RWPE2 (cell line): ENCODE measurements at places on chromosomes 7 and 10.

DNA sequence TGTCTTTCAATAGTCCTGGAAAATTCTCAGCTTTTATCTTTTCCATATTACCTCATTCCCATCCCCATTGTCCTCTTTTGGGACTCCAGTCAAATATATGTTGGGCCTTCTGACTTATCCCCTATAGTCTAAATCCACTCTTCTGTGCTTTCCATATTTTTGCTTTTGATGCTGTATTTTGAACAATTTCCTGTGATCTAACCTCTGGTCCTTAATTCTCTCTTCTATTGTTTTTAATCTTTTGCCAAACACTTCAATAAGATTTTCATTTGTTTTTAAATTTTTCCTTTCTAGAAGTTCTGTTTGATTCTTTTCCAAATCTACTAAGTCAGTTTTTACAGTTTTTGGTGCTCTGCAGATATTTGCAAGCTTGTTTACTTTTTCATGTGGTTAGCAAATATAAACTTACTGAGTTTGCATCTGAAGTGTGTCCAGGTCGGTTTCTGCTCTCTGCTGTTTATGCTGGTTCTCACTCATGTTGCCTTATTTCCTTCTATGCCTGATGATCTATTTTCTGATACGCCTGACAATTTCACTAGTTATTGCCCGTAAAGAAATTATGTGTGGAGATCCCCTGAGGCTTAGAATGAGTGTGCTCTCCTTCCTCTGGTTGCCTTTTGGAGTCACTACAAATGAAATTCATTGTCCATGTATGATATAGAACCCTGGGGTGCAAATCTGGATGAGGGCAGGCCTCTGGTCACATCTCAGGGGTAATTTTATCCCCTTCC, 110.4 kb downstream of the RBM20 start:
- H3K27me3 ChIP-seq: no peaks in the 10 kb centered on the region
- no peak overlapping the region for H3K27ac ChIP-seq
- no peaks in the 10 kb centered on the region for H3K36me3 ChIP-seq
- no peak for DNase-seq

DNA sequence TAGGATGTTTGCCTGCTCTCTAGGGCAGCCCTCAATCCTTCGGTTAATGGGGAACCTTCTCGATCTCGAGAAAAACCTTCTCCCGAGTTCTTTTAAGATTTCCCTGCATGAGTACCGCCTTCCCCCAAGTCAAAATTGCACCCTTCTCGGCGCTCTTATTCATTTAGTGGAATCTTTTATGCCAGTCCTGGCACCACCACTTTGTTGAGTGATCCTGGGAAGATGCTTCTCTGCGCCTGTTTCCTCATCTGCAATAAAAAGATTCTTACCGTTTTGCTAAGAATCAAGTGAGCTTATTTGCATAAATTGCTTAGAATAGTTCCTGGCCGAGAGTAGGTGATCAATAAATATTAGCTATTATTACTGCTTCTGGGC, 697 bp downstream of the ARPC1A start:
- peak overlapping the region; percentile 89 for H3K4me3 ChIP-seq
- peaks cover 30% of the 10 kb centered on the region for H3K4me1 ChIP-seq
- H3K27me3 ChIP-seq: no peaks in the 10 kb centered on the region
- peaks cover 22% of the 10 kb centered on the region for H3K36me3 ChIP-seq
- DNase-seq: no peak

GRCh38 chr7:42095791-42096190, 141.2 kb downstream of the GLI3 start:
- no peak overlapping the region for H3K27ac ChIP-seq
- H3K27me3 ChIP-seq: no peaks in the 10 kb centered on the region
- H3K4me1 ChIP-seq: peaks cover 34% of the 10 kb centered on the region
- H3K36me3 ChIP-seq: no peaks in the 10 kb centered on the region; the same call in 1 of the 2 replicates

DNA sequence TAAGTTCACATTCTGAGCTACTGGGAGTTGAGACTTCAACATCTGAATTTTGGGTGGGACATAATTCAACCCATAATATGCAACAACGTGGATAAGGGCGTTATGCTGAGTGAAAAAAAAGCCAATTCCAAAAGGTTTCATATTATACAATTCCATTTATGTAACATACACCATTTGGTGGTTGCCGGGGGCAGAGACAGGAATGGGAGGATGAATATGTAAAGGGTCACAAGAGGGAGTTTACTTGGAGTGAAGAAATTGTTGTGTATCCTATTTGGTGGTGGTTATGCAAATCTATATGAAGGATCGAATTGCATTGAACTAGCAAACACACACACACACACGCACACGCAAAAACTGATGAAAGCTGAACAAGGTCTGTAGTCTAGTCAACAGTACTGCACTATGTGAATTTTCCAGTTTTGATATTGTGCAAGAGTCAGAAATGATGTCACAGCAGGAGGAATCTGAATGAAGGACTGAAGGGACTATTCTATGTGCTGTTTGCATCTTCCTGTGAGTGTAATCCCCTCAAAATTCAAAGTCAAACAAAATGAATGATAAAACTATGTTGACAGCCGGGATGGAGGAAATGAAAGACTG, 249.2 kb upstream of the HABP2 start:
- H3K4me1 ChIP-seq: no peaks in the 10 kb centered on the region
- no peaks in the 10 kb centered on the region for H3K27me3 ChIP-seq
- no peak overlapping the region for H3K4me3 ChIP-seq
- DNase-seq: no peak
- no peaks in the 10 kb centered on the region for H3K36me3 ChIP-seq

DNA sequence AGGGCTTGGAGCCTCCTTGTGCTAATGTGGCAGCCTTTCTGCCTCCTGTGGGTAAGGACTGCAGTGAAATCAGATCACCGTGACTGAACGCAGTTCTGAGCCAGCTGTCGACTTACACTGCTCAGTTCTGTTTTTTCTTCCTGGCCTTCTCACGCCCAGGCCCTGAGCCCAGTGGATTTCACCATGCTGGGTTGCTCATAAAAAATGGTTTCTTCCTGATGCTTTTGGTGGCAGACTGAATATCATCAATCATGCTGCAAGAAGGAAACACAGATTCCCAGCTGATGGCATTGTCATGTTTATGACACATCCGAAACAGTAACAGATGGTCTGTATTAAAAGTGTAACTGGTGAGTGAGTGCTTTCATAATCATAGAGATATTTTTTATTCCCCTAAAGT, 389.6 kb downstream of the GALNT17 start:
- no peak overlapping the region for H3K4me3 ChIP-seq
- H3K36me3 ChIP-seq: no peaks in the 10 kb centered on the region
- no peaks in the 10 kb centered on the region for H3K4me1 ChIP-seq

GRCh38 chr10:22986771-22987542, 59.1 kb downstream of the ARMC3 start:
- DNase-seq: no peak
- no peaks in the 10 kb centered on the region for H3K36me3 ChIP-seq
- H3K4me1 ChIP-seq: peaks cover 4% of the 10 kb centered on the region
- H3K27ac ChIP-seq: no peak overlapping the region

DNA sequence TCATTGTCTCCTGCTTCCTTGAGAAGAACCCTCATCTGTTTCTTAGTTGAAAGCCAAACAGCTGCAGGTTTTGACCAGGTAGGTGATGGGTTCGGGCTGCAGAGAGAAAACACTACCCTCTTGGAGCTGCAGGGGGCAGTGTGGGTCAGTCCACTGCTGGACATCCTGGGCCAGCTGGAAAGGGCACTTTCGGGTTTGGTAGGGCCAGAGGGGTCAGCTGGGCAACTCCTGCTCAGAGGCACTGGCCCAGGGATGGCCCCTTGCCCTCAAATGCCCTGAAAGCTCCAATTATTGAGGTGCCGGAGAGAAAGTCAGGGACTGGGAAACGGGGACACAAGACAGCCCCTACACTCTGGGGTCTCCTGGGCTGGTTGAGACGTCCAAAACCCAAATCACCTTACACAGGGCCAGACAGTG, 90.7 kb downstream of the MKI67 start:
- H3K4me1 ChIP-seq: peaks cover 6% of the 10 kb centered on the region
- no peak overlapping the region for H3K27ac ChIP-seq
- no peaks in the 10 kb centered on the region for H3K27me3 ChIP-seq
- H3K36me3 ChIP-seq: no peaks in the 10 kb centered on the region
- H3K4me3 ChIP-seq: no peak overlapping the region

- no peak overlapping the region for H3K4me3 ChIP-seq
- no peaks in the 10 kb centered on the region for H3K4me1 ChIP-seq
- H3K27me3 ChIP-seq: no peaks in the 10 kb centered on the region
- H3K36me3 ChIP-seq: no peaks in the 10 kb centered on the region
- H3K27ac ChIP-seq: no peak overlapping the region
Observed at GRCh38 chr10:128567551-128567950, 441.3 kb upstream of the MKI67 start.

- no peaks in the 10 kb centered on the region for H3K36me3 ChIP-seq
- peaks cover 9% of the 10 kb centered on the region for H3K4me1 ChIP-seq
- no peak overlapping the region for H3K4me3 ChIP-seq
- H3K27ac ChIP-seq: no peak overlapping the region
Observed at GRCh38 chr10:3486346-3487065, 298.5 kb downstream of the KLF6 start.

DNA sequence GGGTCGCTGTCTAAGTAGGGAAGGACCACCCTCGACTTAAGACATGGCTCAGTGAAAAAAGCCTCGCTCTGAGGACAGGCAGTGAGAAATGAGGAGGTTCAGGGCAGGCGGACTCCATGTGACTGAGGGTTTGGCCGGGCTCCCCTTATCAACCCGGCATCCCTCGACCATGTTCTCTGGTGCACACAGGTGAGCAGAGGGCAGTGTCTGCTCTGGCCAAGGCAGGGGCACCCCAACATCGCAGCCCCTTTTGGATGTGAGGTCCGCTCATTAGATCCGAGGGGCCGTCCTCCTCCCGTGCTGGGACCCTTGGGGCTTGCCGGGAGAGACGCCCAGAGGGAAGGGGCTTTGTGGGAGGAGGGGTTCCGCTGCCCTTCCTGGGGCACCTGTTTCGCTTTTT, 475.1 kb downstream of the DNAJB6 start:
- H3K27ac ChIP-seq: no peak overlapping the region
- DNase-seq: peak; percentile 42
- H3K4me3 ChIP-seq: no peak overlapping the region

- H3K27ac ChIP-seq: no peak overlapping the region
- H3K4me1 ChIP-seq: no peaks in the 10 kb centered on the region
- no peak for DNase-seq
- no peaks in the 10 kb centered on the region for H3K36me3 ChIP-seq
- H3K27me3 ChIP-seq: no peaks in the 10 kb centered on the region
Observed at GRCh38 chr7:16546921-16547505, 20.4 kb downstream of the LRRC72 start.
